Substantia nigra (tissue), 51 donors: ENCODE measurements at places on chromosomes 4 and X.

GRCh38 chrX:133213117-133213516 lies 5.0 kb downstream of the TFDP3 start:
- no peak for DNase-seq

DNA sequence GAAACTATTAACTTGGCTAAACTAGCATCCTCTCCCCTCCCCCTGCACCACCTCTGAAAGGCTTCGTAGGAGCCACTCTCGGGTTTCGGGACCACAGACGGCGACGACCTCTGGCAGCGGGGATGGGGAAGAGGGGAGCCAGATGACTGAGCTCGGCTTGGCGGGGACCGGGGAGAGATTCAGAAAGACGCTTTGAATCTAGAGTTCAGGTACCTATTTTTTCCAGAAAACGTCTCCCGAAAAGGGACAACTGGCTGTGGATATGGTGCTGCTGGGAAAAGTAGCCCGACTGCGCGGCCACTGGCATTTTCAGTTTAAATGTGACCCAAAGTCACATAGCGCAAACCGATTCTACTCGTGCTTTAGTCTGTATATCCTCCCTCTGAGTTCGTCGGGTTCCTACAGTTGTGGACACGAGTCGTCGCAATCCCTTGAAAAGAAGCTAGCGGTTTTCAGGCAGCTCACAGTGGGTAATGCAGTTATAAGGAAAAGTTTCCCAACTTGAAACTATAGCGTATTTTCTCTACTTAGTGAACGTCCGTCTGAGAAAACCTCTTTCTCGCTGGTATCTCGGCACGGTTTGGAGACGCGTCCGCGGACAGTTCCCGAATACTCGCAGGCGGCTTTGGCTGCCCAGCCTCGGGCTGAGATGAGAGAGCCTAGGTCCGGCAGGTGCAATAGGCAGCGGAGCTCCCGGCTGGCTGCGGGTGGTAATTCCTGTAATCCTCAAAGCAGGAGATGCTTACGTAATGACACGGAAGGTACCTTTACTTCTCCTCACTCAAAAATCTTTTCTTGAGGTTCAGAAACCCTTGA lies 1.3 kb downstream of the PARM1 start:
- no peak for DNase-seq

GRCh38 chr4:114527637-114528036 lies 71.0 kb upstream of the UGT8 start:
- DNase-seq: no peak

GRCh38 chr4:153365003-153365402 lies 20.5 kb downstream of the MND1 start:
- DNase-seq: no peak

- no peak for DNase-seq
Observed at GRCh38 chr4:73099143-73099542, 29.6 kb upstream of the COX18 start.
